Vagina (tissue), 2 donors: ENCODE measurements at places on chromosomes 4 and X.

DNA sequence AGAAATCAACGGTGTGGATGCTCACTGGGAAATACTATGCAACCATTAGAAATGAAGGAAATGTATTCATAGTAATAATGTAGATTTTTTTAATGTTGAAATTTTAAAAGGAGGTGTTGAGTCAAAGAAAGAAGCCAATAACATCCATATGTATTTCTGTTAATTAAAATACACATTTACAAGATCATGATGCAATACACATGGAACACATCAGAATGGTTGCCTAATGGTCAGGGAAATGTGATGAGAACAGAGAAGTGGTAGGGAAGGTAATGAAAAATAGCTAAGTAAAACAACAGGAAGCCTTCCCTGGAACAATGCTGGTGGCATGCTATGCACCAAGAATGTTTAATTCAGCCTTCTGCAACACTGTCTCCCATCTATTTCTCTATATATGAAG lies 18.2 kb downstream of the AREG start:
- no peak for DNase-seq

- no peak for DNase-seq
Measured at GRCh38 chrX:139158256-139158655, 372.3 kb upstream of the F9 start.

GRCh38 chr4:139789096-139789654 lies 123.6 kb downstream of the MGST2 start:
- DNase-seq = no peak

DNA sequence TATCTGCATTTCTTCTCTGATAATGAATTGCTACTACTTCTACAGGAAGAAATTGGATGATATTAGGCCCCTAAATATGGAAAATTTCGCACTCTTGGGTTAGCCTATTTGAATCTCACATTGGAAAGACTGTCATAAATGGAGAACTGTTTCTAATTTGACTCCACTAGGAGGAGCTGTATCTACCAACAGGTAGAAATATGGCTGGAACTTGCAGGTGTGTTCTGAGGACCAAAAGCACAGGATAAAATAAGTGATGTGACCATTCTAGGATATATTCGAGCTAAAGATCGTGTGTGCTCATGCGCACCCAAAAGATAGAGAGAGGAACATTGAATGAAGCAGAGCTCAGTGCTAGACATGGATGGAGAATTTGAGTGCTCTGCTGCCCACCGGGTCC lies 4.8 kb upstream of the NKAP start:
- DNase-seq = no peak

DNA sequence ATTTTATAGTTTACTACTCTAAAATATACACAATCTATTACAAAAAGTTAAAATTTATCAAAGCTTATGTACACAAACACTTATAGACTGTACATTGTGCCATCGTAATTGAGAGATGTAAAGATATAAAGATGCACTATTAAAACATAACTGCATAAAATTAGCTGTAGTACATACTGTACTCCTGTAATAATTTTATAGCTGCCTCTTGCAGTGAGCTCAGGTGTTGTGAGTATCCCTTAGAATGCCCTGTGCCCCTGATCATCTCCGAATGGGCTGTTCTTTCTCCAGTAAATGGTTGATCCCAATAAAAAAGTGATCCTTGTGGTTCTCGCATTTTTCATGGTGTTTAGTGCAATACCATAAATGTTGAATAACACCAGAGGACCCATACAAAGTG lies 101.2 kb downstream of the TMEM164 start:
- no peak for DNase-seq
